Left renal pelvis (tissue), 4 donors: ENCODE measurements at places on chromosomes 12 and 14. TPM values are rescaled to one million over a fixed set of nuclear protein-coding genes. Genes with fewer than 3 reads are reported as not detected.

- no peak for DNase-seq
These were observed 39.6 kb downstream of the PPP4R4 start for GRCh38 chr14:94213741-94214140.

The RNU7-1 gene
- not detected for polyA plus RNA-seq

- no peak for DNase-seq
These were observed 8.0 kb downstream of the PGAM5 start for GRCh38 chr12:132718644-132719043.

DNA sequence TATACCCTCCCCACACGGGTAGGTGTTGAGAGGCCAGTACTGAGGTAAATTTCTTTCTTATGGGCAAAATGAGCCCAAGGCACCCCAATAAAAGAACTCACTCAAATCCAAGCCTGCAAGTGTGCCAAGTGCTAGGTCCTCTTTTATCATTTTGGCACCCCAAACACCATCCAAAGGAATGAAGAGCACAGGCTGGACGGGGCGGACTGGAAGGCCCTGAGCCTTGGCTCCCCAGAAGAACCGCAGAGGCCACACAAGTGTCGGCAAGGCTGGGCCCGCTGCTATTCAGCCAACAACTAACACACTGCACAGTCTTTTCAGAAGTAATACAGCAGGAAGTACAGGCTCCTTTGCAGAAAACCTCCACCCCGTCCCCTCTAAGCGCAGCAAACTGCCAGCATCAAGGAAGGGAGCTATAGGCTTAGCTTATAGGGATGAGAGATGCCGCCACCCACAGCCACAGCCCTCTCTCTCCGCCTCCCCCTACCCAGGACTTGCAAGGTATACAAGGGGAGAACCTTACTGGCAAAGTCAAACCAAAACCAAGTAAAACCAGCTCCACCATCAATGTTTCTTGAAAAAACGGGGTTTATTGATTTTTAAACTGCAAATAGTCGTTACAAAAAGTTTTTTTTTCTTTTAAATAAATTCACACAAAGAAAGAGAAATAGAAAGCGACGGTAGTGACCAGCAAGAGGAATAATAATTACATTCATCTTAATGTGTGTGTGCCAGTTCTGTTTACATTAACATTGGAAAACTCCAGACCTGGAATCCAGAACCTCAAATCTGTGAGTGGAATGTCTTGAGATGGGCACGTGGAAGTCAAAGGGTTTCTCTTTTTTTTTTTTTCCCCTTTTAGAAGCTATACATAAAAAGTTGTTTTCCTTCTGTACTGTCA, 5.5 kb downstream of the ZFP36L1 start:
- DNase-seq: no peak

The ORMDL2 gene
- polyA plus RNA-seq: 33.0 TPM

GRCh38 chr12:61525331-61525730, 734.9 kb upstream of the USP15 start:
- DNase-seq: no peak

DNA sequence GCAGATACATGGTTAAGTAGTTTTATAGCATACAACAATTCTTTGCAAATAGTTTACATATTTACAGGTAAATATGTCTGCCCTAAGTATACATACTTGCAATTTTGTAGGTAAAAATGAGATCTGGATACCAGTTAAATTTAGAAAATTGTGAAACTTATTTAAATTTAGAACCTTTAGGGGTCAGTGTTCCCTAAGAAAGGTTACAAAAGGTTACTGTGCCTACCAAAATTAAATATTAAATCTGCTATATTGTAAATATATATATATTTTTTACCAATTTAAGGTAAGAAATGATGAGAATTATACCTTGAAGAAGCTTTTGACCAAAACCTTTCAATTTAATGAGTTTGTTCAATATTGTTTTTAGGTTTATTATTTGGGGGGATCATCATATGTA, 54.0 kb downstream of the MIPOL1 start:
- DNase-seq: no peak

The CCDC177 gene
- polyA plus RNA-seq: 0.31 TPM

DNA sequence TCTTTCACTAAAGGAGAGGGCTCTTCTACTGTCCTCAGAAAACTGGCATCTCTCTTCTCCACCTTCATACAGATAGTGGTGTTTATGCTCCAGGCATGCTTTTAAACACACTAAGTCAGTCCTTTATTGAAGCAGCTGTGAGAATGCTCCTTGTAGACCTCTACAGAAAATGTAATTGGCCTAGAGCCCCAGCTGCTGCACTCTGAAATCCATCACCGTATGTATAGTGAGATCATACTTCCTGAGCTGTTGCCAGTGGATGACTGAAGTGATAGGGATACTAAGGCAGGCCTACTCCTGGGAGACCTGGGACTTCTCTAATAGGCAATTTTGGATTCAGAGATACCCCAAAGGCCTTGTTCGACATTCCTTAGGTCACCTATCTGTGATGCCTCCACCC, 535.4 kb downstream of the RPS29 start:
- DNase-seq: no peak

- DNase-seq: no peak
These were observed 96.1 kb downstream of the TMEM121 start for GRCh38 chr14:105622329-105622955.

GRCh38 chr14:72680853-72681640, 212.9 kb downstream of the DPF3 start:
- DNase-seq: no peak

DNA sequence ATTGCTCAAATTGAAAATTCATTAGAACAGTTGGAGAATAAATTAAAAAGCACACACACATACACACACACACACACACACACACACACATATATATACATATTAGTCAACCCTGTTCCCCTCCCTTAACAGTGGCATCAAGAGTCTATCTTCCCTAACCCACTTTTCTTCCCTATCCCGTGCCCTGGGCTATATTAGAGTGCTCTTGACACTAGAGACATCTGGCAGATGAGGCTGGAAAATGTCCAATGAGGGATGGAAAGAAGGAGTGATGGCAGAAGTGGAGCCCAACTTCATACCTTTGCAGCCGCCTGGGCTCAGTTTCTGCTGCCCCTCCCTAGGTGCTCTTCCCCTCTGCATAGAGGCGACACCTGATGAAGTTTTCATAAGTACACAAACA, 172.4 kb upstream of the NUDT4 start:
- no peak for DNase-seq

- DNase-seq: no peak
These were observed 91.0 kb downstream of the RBM19 start for GRCh38 chr12:113874999-113875561.

GRCh38 chr12:93174048-93174447, 203.7 kb upstream of the NUDT4 start:
- no peak for DNase-seq

DNA sequence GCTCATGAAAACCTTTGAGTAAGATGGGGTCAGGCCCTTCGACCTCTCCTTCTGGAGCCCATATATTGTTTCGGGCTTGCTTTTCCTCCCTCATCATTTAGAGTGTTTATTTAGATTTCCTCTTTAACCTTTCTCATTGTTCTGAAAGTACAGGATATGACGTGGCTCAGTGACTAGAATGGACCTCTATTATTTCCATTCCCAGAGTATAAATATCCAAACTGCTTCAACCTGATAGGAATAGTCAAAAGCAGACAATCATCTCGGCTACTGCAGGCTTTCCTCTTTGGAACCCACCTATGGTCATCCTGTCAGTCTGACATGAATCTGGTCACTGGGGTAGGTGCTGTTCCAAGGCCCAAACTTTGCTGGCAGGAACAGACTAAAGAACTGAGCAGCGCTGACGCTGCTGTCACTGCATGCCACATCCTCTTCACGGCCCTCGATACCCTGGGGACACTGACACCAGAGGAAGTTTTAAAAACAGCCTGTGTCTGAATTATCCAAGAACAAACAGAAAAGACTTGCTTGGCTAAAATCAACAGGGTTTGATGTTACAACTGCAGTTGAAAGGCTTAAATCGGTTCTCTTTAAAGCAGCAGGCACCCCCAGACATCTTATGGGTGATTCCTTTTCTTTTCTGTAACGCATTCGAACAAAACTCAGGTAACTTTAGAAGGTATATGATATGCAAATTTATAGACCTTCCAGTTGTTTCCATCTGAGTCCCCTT, 5.0 kb upstream of the DDX47 start:
- DNase-seq: no peak

The DPPA3 gene
- not detected for polyA plus RNA-seq

DNA sequence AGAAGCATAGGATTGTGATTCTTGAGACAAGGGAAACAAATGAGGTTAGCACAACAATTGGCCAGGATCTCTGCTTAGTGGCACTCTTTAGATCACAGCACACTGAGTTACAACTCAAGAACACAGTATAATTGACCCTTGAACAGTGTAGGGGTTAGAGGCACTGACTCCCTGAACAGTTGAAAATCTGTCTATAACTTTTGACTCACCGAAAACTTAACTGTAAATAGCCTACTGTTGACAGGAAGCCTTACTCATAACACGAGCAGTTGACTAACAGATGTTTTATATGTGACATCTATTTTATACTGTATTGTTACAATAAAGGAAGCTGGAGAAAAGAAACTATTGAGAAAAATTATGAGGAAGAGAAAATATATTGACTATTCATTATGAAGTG, 296.1 kb downstream of the RERGL start:
- no peak for DNase-seq

DNA sequence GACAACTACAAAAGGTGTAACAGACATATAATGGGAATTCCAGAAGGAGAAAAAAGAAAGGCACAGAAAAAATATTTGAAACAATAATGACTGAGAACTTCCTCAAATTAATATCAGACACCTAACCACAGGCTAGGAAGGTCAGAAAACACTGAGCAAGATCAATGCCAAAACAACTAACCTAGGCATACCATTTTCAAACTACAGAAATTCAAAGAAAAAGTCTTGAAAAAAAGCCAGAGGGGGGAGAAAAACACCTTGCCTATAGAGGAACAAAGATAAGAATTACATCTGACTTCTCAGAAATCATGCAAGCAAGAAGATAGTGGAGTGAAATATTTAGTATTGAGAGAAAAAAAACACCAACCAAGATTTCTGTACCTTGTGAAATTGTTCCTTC, 77.8 kb downstream of the RIN3 start:
- DNase-seq: no peak
